ENCODE measurements at places on chromosomes 4 and X.

GRCh38 chr4:86660401-86660800, 66.3 kb downstream of the PTPN13 start:
- DNase-seq = no peak

DNA sequence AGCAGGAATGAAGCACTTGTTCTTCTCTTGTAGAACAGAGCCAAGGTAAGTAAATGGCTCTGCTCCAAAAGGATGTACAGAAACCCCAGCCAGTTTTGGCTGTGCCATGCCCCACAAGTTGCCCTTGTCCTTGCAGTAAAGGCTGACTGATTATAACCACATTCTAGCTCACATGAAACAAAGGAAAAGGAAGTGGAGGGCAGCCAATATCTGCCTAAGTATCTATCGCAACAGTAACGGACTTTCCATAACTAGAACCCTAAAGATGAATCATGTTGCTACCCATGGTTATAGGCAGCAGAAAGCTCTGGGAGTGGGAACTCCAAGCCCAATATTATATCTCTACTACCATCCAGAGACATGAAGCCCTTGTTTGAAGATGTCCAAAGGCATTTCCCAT, 95.7 kb downstream of the COMMD8 start:
- no peak for DNase-seq

- no peak for DNase-seq
Observed at GRCh38 chr4:150782311-150782710, 200.4 kb downstream of the MAB21L2 start.

DNA sequence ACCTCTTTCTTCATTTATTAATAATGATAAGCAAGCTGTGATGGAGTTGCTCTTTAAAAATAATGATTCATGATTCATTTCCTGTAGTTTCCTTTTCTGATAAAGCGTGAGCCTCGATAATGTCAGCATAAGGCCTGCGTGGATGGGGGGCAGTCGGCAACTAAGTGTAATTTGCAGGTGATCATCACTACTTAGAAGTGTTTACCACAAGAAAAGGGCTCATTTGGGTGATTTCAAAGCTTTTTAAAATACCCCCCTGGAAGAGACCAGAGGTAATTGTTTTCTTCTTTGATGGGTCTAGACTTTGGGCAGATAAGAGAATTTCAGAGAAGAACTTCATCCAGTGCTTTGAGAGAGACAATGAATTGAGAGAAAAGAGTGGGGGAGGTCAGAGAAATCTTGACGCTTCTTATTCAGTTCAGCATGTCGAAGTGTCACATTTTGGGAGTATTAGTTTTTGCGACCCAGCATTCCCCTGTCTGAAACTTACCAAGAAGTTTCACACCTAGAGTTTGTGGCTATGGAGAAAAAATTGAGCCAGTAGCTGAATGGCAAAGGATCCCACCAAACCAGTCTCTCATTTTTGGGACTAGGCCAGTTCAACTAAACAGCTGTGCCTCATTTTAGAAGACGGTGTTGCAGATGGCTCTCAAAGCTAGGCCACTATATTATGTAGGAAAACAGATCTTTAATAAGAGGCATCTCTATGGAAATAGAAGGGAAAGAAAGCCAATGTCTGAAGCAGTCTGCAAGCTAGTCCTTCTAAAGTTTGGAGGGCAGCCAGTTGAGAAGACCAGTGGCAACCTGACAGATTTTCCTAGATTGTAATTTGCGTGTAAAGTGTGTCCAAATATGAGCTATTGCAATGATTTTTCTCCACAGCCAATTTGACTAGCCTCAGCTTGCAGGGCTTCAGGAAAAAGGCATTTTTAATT, 171.0 kb upstream of the PPP1R2C start:
- no peak for DNase-seq

- no peak for DNase-seq
Observed at GRCh38 chrX:29518100-29518499, 697.3 kb upstream of the MAGEB2 start.

DNA sequence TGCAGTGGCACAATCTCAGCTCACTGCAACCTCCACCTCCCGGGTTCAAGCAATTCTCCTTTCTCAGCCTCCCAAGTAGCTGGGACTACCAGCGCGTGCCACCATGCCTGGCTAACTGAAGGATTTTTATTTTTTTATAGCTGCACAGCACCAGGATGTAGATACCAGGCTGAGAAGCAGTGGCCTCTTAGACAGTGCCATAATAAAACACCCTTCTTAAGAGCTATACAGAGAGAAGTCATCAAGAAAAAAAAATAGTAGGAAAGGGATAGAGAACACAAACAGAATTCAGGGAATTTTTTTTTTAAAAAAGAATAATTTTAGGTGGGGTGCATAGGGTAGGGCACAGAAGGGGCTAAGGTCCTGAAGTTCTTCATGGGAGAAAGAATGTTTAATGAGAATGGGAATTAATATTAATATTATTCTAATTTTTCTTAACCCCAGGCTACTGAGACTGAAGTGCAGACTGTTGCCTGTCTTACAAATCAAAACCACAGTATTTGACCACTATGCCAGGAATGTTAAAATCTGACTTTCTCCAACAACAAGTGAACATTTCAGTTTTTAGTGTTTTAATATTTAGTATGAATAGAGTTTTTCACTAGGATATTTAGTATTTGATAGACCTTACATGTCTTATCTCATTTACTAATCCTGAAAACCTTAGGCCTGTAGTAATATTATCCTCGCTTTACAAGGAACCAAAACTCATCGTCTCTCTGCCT, 146.7 kb downstream of the KCNIP4 start:
- no peak for DNase-seq

DNA sequence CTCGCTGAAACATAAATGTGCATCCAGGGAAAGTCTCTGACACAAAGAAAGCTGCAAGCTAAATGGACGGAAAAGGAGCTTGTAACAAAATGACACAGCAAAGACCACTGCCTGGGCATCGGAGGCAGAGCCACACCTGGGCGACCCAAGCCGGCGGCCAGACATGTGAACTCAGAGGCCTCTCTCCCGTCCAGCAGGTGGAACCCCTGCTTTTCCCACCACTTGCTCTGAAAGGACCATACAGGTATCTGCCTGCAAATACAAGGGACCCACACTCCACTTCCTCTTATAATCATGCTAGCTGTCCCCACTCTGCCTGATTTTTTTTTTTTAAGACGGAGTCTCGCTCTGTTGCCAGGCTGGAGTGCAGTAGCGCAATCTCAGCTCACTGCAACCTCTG, 12.0 kb downstream of the CPLX1 start:
- DNase-seq = no peak

DNA sequence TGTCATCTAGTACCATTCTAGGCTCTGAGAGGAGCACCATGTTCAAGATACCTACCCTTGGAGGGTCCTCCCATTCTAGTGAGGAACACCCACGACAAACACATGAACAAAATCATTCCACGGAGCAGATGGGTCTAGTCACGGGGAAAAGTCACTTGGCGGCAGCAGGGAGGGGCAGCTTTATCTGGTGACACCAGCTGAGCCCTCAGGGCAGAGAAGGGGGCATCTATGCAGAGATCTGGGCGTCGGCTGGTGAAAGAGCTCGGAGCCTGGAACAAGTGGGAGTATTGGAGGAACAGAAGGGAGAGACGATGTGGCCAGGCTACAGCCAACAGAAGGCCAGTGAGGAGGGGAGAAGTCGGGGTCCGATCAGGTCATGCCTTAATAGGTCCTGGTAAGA, 11.9 kb upstream of the PDHA1 start:
- DNase-seq = no peak

DNA sequence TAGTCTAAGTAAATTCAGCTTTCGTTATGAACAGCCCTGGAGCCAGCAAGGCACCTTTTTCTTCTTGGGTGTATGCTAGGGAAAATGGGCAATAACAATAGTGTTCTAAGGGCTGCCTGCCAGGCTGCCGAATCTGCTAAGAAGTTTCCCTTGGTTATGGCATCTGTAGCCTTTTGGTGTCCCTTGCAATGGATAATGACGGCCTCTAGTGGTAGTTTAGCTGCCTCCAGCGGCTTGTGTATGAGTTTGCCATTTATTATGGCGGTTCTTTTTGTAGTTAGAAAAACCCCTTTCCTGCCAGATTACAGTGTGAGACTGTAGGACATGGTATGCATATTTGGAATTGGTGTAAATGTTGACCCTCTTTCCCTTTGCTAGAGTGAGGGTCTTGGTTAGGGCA, 78.9 kb upstream of the SPIN4 start:
- no peak for DNase-seq

- no peak for DNase-seq
Observed at GRCh38 chr4:124863040-124863545, 150.6 kb upstream of the ANKRD50 start.

- DNase-seq = no peak
Observed at GRCh38 chr4:25986807-25987206, 72.8 kb downstream of the SMIM20 start.

- DNase-seq = no peak
Observed at GRCh38 chr4:181004056-181004455, 1239.1 kb upstream of the TENM3 start.

DNA sequence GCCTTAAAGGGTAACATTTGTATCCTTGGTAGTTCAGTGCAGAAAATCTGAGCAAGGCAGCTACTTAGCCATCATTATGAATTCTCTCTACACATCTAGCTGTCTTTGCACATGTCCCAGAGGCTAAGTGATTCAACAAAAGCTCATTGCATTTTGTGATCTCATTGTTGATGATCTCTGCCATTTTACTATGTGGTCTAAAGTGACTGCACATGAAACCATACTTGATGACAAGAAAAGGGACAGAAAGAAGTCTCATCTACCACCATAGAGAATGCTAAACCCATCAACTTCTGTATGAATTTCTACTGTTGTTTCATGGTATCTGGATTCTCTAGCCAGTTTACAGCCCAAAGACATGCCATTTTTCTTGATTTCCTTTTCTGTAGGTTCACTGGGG, 5.9 kb upstream of the PGK1 start:
- no peak for DNase-seq

GRCh38 chr4:189507060-189507459, 433.6 kb upstream of the FRG1 start:
- no peak for DNase-seq

- no peak for DNase-seq
Observed at GRCh38 chr4:8370835-8371595, 69.5 kb downstream of the ACOX3 start.

DNA sequence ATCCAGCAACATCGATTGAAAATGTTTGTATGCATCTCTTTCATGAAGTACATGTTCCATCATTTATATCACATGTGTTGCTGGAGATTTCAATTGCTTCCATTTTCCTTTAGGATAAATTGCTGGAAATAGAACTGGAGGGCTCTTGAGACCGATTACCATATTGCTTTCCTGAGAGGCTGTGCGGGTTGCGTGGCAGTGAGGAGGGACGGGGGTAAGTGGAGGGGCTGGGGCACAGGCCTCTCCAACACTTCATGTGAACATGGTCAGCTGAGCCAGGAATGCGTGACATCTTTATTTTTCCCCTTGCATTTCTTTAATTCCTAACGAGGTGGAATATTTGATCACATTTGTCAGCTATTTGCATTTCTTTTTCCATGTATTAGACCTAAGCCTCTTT, 144.6 kb downstream of the TBL1X start:
- no peak for DNase-seq

- no peak for DNase-seq
Observed at GRCh38 chr4:76879731-76880364, 18.1 kb downstream of the SOWAHB start.

GRCh38 chr4:183532821-183533220, 28.0 kb downstream of the ING2 start:
- no peak for DNase-seq

DNA sequence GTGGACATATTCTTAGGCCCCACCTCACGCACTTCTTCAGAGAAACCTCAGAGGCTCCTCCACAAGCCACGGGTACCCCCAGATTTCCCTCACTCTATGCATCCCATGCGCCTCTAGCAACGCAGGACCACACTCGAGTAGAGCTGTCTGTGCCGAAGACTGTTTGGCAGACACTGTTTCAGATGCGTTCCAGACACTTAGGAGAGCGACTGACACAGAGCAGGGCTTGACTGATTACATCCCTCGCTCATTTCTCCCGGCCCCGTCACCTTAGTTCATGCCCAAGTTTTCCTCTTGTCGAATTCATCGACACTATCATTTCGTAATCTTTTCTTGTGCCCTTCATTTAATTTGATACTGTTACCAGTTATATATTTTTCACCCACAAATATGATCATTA, 15.0 kb downstream of the SORBS2 start:
- DNase-seq = no peak

- DNase-seq = no peak
Observed at GRCh38 chrX:134202561-134202960, 34.4 kb upstream of the CCDC160 start.

DNA sequence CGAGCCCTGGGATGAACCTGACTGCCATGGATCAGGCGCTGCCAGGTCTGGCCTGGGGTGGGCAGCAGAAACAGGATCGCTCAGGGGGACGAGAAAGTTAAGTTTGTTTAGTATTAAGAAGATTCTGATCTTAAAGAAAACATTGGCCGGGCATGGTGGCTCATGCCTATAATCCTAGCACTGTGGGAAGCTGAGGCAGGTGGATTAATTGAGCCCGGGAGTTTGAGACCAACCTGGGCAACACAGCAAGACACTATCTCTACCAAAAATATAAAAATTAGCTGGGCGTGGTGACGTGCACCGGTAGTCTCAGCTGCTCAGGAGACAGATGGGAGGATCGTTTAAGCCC, 696 bp upstream of the FLNA start:
- no peak for DNase-seq

GRCh38 chrX:21837056-21837455, 2.4 kb upstream of the MBTPS2 start:
- no peak for DNase-seq

- no peak for DNase-seq
Observed at GRCh38 chrX:104254442-104255115, at the start of gene ESX1. Gene ESX1 (minus strand): TSS chrX:104254933. CDS start chrX:104254849, 84 bp downstream.

DNA sequence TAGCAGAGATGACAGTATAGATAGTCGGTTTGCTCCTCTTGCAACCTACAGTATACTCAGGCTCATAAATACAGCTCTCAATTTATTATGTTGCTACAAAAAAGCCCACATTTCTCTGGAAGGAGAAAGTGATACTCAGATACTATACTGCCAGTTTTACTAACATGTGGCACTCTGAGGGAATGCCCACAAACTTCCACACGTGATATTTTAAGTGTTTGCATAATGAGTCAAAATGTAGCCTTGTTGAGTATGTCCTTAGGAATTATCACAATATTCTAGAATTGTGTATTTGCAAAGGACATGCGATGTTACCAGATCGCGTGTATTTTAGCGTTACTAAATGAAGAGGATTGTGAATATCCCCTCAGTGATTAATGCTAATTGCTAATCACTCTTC, 929.1 kb downstream of the STIM2 start:
- no peak for DNase-seq

- no peak for DNase-seq
Observed at GRCh38 chrX:43656005-43656494, at the start of gene MAOA. Gene MAOA (plus strand): TSS chrX:43656299. CDS start chrX:43656342, 43 bp downstream.

- no peak for DNase-seq
Observed at GRCh38 chr4:153258750-153259149, 54.5 kb downstream of the TRIM2 start.

GRCh38 chr4:2066571-2067445, 7.7 kb downstream of the NAT8L start:
- DNase-seq = no peak

All from NCI-H1417 treated with DMSO at 0.1 percent for 48 hours (cell line).